CD14-positive monocyte (primary cell): ENCODE measurements at places on chromosomes 1 and 21. TPM values are rescaled to one million over a fixed set of nuclear protein-coding genes. Genes with fewer than 3 reads are reported as not detected.

The HIVEP3 gene
- 1.2 TPM for polyA plus RNA-seq

The TDRD10 gene
- not detected for polyA plus RNA-seq

The RNU1-4 gene
- not detected for polyA plus RNA-seq

The NUDC gene
- polyA plus RNA-seq = 22.5 and 28.3 TPM in 2 replicates

The LCE1E gene
- not detected in 2 replicates for polyA plus RNA-seq

The CLIC6 gene
- polyA plus RNA-seq = not detected

The NBPF6 gene
- not detected for polyA plus RNA-seq

The NMNAT1 gene
- polyA plus RNA-seq = 9.9 TPM

The GPR3 gene
- polyA plus RNA-seq = 1.9 and 2.7 TPM in 2 replicates

The LAD1 gene
- polyA plus RNA-seq = not detected in 2 replicates

The BRDT gene
- not detected in 2 replicates for polyA plus RNA-seq

The FAM72B gene
- polyA plus RNA-seq = 0.73 TPM

The KRTAP19-3 gene
- polyA plus RNA-seq = not detected

The RHD gene
- not detected in 2 replicates for polyA plus RNA-seq

The PDZK1 gene
- polyA plus RNA-seq = not detected

The DYNLT5 gene
- polyA plus RNA-seq = 0.28 TPM

The CCDC27 gene
- polyA plus RNA-seq = not detected

The MFAP2 gene
- not detected for polyA plus RNA-seq

The SPATA17 gene
- not detected for polyA plus RNA-seq

The LMX1A gene
- polyA plus RNA-seq = not detected

The OR6K2 gene
- not detected for polyA plus RNA-seq

The FMN2 gene
- polyA plus RNA-seq = not detected in 2 replicates

The ZZZ3 gene
- 3.5 and 10.0 TPM in 2 replicates for polyA plus RNA-seq

The CD101 gene
- 54.7 TPM for polyA plus RNA-seq

The DDAH1 gene
- polyA plus RNA-seq = not detected

The ITLN2 gene
- not detected for polyA plus RNA-seq
